ENCODE measurements at places on chromosomes 3 and 15.

DNA sequence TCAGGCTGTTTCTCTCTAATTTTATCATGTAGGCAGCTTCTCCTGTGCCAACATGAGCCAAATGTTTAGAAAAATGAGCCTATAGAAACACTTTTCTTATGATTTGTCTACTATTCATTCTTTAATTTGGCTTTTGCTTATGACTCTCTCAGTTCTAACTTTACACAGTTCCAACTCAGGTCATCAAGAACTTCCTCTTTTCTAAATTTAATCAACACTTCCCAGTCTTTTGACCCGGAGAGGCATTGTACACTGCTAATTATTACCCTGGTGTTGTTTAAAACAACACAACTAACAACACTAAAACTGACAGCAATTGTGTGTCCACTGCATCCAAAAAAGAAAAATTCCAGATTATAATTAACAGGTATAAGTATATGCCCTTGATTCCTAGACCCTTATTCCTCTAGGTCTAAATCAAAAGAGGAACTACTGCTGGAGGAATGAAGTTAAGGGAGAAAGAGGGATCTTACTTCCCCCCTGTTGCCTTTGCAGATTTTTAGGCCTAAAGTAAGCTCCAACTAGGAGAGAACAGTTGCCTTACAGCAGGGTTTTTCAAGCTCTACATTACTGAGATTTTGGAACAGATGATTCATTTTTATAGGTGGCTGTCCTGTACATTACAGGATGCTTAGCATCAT, 332.2 kb upstream of the GOLIM4 start:
- DNase-seq: no peak

GRCh38 chr3:63947594-63947993, 35.4 kb upstream of the SCAANT1 start:
- DNase-seq: no peak

DNA sequence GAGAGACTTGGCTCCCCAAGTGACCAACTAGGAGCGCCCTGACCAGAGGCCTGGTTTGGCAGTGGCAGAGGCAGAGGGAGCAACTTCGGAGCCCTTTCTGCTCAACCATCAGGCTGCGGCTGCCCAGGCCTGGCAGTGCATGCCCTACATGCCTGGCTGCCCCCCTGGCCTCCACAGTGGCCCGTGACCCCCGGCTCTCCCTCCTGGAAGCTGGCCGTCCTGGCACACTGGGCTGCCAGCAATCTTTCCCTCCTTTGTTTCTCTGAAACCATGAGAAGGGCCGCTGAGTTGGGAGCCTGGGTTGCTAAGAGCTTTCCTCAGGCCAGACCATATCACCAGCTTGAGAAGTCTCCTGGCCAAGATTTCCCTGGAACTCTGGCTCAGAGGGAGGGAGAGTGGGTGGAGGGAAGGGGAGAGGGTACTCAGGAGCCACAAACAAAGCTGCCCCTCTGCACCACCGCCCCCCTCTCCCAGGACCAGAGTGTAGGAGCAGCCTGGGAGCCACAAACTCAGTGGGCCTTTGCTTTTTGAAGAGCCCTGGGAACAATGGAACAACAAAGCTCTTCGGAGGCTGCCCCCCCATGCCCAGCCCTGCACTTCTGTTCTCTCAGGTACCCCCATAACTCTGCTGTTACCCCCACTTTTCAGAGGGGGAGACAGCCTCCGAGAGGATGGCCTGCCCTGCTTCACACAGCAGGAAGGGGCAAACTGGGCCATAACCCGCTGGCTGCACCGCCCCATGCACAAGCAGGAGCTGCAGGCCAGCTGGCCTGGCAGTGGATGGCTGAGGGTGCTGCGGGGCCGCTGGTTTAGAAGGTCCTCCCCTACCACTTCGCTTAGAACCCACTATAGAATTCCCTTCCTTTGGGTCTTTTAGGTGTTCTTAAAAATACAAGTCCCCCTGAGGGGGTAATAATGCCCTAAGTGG, 11.3 kb downstream of the CORO2B start:
- DNase-seq: no peak

DNA sequence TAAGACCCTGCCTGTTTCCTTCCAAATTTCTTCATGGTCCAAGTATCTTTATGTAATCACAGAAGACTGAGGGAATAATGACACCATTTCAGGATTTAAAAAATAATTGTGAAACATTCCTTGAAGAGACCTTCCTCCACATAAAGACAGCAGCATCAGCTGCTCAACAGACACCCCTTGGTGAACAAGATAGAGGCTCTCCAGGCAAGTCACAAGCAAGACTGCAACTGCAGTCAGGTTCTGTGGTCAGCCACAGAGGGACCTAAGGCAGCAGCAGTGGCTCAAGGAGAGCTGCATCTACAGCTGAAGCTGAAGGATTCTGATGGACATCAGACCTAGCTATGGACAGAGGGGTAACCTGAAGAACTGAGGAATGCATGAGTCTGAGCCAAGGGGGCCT, 97.2 kb upstream of the C3orf80 start:
- no peak for DNase-seq

- no peak for DNase-seq
These were observed 36.7 kb upstream of the GOLGA8B start for GRCh38 chr15:34620142-34620541.

- no peak for DNase-seq
These were observed 23.5 kb downstream of the FHIT start for GRCh38 chr3:61227799-61228198.

GRCh38 chr3:146465693-146466465, 3.5 kb downstream of the PLSCR2 start:
- DNase-seq: no peak

DNA sequence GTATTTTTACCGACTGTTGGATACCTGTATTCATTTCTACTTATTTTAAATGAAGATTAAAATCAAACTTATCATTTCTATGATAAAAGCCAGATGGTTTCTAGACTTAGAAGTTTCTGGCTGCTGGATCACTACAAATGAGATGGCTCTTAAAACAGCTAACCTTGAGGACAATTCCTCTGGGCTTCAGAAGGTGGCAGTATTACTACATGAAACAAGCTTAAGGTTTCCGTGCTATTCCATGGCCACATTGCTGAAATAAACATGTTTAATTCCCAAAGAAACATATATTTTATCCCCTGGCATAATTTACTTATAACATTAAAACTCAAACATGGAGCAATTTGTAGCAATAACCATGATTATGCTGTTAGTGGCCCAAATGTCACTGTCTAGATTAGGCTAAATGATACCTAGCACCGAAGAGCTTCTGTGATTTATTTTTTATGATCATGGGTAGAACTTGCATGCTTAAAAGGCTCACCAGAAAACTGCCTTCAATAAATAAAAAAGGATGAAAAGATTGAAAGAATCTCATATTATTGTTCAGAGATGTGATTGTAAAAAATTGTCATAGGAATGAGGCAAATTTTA, 204.0 kb upstream of the NANOGP8 start:
- no peak for DNase-seq

- DNase-seq: no peak
These were observed 11.7 kb upstream of the WNT7A start for GRCh38 chr3:13891492-13892073.

GRCh38 chr15:62841269-62841628, 201.3 kb upstream of the TPM1 start:
- DNase-seq: no peak

GRCh38 chr3:72519946-72520604, 328.2 kb downstream of the SHQ1 start:
- no peak for DNase-seq

DNA sequence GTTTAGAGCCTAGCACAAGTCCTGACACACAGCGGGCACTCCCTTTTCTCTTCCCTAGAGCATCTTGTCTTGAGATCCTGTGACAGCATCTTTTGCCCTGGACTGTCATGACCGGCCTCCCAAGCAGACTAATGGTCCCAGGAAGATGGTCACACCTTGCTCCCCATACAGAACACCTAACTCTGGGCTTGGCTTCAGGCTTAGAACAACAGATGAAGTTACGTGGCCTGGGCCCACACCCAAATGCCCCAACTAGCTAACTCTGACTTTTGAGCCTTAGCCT, 781 bp upstream of the IP6K1 start:
- no peak for DNase-seq

GRCh38 chr15:39429898-39430357, 151.0 kb upstream of the THBS1 start:
- DNase-seq: no peak

GRCh38 chr3:36803091-36803791, 38.9 kb upstream of the DCLK3 start:
- no peak for DNase-seq

- no peak for DNase-seq
These were observed 76.7 kb downstream of the CBLB start for GRCh38 chr3:105791919-105792786.

- no peak for DNase-seq
These were observed 239.9 kb upstream of the ATP10A start for GRCh38 chr15:26103002-26103404.

DNA sequence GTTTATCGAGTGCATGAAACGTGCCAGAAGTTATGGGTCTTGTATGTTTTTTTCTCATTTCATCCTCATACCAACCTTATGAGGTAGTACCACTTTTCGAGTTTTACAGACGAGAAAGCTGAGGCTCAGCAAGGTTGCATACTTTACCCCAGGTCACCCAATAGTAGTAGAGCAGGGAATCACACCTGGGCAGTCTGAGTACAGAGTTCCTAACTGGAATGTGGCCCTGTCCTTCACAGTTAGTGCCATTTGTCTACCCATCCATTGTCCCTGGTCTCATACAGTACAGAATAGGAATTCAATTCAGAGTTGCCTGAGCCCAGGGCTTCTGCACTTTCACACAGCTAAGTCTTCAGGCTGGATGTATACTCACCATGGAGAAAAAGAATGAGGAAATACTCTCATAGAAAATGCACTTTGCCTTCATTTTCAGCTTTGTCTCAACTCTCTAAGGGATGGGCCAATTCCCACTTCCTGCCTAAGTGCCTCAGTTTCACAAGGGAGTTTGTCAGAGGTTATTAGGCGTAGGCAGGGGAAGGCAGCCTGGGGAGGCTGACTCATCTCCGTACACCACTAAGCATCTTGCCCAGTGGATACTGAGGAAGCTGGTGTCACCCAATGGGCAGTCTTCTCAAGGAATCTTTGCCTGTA, 93.2 kb downstream of the TMEM212 start:
- DNase-seq: no peak

DNA sequence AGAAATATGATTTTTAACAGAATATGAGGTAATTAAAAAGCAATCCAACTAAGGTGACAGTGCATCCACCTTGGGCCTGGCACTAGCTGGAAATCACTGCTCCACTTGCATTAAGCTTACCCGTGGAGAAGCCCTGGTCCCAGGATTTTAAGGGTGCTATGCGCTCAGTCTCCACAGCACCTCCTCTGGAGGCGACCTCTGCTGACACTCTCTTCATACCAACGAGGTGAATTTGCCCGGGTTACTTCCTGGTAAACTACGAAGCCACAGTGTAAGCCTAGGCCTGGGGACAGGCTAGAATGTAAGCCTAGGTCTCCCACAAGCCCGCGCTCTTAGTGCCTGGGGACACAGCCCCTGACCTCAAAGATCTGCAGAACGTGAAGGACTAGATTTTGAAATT, 793 bp downstream of the APOD start:
- no peak for DNase-seq

DNA sequence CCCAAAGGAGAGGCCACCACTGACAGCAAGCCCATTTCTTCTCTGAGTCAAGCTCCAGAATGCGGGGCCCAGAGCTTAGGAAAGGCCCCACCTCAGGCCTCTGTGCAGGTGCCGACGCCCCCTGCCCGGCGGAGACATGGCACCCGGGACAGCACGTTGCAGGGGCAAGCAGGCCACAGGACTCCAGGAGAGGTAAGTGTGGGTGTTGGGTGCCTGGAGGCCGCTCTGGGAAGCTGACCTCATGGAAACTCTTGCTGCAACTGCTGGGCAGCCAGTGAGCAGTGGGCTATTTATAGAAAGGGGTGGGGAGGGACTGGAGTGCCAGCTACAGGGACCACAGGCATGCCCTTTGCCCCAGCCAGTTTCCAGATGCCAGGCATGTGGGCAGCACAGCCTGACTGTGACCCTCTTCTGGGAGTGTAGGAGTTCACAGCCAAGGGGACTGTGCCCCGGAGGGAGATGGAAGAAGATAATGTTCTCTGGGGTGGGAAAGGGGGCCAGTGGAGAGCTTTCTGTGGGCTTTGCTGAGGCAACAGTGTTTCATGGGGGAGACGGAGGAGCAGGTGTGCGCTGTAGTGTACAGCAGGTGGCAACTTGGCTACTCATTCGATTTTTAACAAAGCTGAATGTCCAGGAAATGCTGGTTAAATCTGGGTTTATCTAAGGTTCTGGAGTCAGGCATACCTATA, 23.7 kb downstream of the ALPK3 start:
- DNase-seq: no peak

DNA sequence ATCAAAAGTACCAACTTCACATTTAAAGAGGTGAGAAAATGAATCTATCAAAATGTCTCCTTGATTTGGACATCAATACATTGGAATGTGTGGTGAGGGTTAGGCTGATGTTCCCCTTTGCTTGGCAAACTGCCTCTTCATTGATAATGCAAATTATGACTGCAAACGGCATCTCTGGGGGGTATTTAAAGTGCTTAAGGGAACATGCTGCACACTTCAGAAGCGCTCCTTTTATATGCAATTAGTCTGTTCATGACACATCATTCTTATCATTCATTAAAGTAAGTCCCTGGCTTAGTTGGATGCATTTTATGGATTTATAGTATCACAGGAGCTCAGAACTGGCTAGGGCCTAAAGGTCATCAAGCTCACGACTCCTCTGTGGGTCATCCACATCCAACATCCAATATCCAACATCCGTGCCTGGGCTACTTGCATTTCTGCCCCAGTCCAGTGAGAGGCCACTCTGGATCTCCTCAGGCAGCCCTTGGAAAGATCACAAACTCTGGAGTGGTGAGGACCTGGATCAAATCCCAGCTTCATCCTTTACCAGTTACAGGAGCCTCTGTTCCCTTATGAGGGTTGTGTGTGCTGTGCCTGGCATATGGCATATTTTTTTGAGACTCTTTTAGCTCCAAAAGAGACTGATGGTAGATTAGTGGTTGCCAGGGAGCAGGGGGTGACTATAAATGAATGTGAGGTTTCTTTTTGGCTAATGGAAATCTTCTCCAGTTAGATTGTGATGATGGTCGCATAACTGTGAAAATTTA, 136.8 kb upstream of the FOXB1 start:
- no peak for DNase-seq

DNA sequence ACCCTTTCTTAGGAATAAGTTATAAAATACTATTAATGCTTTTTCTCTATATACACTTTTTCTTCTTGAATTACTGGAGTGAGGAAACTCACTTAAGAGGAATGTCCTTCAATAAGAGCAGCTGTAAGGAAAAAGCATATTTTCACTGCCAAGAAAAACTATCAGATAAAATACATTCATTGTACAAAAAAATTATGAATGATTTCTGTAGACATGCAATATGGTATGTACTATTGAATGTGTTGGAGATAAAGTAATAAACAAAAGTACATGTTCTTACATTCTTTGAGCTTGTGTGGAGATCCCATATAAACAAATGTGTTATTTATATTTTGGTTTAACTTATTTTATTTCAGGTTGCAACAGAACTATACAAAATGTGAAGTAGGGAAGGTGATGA, 241.0 kb upstream of the ZNF717 start:
- no peak for DNase-seq

- DNase-seq: no peak
These were observed 24.7 kb upstream of the CERS3 start for GRCh38 chr15:100553468-100553867.

- no peak for DNase-seq
These were observed 52.8 kb upstream of the CCNB2 start for GRCh38 chr15:59051873-59052861.
